ENCODE measurements at places on chromosomes 6 and 20.

- DNase-seq = no peak
These were observed 747 bp upstream of the TXNDC5 start for GRCh38 chr6:7911345-7911725.

DNA sequence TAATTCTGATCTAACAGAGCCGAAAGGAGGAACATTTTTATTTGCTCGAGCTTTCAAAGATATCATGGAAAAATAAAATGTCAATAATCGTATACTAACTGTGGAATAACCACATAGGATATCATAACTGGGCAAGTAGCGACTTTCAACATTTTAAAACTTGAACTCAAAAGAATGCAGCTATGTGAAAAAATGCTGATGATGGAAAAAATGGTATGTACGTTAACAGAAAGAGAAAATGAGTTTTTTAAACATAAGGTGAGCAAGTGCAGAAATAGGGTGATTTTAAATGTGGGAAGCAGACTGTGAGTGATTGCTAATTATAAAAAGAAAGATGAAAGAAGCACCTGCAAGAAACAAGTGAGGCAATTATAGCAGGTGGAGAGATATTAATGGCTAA lies 238.3 kb upstream of the HSF2 start:
- DNase-seq = no peak

DNA sequence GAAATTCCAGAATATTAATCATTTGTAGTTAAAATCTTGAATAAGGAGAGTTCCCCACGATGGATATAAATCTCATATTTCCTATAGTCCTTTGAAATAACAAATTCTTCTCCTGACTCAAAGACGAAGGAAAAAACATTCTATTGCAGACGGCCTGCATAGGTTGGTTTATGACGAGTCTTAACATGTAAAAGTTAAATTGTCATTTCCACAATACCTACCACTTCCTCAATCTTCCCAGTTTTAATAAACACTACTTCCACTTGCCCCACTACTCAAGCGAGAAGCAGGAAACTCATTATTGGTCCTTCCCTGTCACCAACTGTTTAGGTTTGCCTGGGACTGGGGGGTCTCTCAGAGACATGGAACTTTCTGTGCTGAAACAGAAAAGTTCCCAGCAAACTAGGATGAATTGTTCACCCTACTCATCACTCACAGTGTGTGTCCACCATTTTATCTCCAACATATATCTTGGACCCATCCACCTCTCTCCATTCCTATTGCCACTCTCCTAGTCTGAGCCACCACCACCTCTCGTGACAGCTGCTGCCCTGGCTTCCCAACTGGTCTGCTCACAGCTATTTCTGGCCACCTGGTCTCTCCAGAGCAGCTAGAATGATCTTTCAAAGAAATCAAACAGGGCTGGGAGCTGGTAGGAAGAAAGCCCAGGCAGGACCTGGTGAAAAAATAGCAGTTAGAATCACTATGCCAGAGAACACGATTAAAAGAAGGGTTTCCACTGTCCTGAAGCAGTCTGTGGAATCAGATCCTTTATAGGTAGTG lies 15.1 kb upstream of the ZSCAN9 start:
- no peak for DNase-seq

- DNase-seq = no peak
These were observed 157.0 kb downstream of the ZFP64 start for GRCh38 chr20:52034581-52034980.

- no peak for DNase-seq
These were observed 158.8 kb downstream of the NKAIN2 start for GRCh38 chr6:123962508-123962907.

DNA sequence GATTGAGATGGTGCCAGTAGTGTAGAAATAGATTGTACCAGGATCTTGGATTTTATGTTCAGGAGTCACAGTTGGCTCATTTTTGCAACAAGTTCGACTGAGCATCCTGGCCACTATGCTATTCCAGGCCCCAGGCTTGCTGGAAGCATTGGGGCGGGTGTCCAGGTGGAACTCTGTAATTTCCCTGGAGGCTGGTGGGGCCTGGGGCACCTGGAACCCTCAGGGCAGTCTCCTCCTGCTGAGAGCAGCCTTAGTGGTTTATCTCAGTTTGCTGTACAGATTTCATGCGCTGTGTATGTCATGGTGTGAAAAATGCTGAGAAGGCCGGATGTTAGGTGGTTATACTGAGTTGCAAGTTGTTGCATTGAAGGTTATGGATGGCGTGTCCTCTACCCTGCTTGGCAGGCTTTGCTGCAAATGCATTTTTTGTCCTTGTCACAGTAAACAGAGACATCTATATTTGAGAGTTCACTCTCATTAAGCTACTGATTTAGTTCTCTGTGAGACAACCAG lies 135.1 kb upstream of the MYLIP start:
- DNase-seq = no peak

GRCh38 chr6:111752476-111752875 lies 120.8 kb downstream of the FYN start:
- no peak for DNase-seq

DNA sequence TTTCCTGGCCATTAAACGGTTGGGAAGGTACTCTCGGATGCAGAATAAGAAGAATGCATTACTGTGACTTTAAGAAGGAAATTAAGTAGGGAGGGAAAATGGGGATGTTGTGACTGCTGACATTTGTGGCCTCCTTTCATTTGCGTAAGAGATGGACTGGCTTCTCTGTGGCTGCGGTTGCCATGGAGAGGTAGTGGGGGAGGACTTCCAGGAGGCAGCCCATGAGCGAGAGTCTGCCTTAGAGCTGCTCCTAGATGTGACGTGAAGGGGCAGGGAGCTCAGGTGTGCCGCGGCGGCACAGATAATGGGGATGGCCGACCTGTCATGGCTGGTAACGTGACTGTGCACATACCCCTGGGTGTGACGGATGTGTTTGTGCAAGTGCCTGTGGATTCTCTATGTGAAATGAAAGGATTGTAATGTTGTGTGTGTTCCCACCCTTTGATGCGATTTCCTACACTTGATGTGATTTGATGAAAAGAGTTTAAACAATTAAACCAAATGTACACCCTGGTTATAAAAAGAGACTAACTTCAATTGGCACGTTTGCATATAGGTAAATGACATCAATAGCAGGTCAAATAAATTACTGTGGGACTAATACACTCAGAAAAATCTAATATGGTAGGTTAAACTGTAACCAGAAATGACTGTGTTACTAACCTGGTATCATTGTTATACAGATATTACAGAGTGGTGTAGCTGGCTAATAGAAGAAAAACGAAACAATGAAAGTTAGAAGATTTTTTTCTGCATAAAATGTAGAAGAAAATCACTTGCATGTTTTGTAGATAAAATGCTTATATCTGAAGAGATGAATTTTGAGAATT lies 48.9 kb downstream of the HIVEP1 start:
- DNase-seq = peak; percentile 89

DNA sequence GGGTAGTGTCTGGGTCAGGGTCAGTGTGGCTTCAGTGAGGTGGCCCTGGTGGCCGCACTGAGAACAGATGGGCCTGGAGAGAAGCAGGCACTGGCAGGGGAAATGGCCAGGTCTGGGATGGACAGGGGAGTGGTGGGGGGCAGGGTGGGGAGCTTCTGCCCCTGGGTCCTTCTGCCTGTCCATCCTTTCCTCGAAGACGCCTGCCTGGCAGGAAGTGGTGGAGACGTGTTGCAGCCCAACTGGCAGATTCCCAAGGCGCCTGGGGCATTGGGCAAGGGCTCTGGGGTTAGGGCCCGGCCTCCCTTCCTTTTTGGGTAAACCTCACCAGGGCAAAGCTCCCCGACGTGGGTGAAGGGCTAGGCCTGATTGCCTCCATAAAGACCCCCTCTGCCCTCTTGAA lies 10.4 kb downstream of the SRC start:
- DNase-seq = peak; percentile 65
